ENCODE measurements at places on chromosomes 7 and 10. TPM values are rescaled to one million over a fixed set of nuclear protein-coding genes. Genes with fewer than 3 reads are reported as not detected.

DNA sequence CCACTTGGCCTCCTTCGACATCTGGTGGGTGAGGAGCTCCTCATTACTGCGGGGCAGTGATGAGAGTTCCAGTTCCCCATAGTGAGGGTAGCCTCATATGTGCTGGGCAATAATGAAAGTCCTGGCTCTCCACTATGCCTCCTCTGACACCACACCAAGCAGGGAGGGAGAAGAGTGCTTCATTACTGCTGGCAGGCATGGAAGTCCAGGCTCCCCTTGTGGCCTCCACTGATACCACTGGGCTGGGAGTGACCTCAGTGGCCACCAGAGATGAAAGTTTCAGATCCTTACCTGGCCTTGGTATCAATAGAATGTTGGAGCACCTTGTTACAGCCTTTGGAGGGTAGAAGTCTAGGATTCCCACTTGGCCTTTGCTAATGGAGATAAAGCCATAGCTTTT lies 6.5 kb downstream of the DUS4L start:
- DNase-seq: no peak
- H3K4me1 ChIP-seq: no peaks in the 10 kb centered on the region
- no peaks in the 10 kb centered on the region for H3K27me3 ChIP-seq
- no peak overlapping the region for H3K27ac ChIP-seq

DNA sequence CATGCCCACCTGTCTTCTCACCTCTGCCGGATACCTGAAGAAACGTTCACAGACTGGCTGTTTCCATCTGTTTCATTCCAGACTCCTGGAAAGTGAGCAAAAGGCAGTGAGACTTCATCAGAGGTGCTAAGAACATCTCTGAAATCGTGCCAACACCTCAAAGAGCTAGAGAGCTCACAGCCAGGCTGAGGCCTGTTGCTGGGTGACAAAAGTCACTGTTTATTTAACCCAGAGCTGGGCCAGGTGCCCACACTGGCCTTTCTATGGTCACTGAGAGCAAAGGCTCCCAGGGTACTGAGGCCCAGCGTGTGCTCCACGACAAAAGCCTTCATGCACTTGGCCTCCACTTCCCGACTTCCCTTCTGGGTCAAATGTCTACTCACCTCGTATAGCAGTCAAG lies 3.7 kb upstream of the NANOS1 start:
- peak; percentile 78 for DNase-seq
- H3K27me3 ChIP-seq: no peaks in the 10 kb centered on the region
- H3K4me3 ChIP-seq: no peak overlapping the region
- H3K4me1 ChIP-seq: peaks cover 44% of the 10 kb centered on the region
- no peaks in the 10 kb centered on the region for H3K36me3 ChIP-seq
- H3K27ac ChIP-seq: peak overlapping the region; percentile 92

DNA sequence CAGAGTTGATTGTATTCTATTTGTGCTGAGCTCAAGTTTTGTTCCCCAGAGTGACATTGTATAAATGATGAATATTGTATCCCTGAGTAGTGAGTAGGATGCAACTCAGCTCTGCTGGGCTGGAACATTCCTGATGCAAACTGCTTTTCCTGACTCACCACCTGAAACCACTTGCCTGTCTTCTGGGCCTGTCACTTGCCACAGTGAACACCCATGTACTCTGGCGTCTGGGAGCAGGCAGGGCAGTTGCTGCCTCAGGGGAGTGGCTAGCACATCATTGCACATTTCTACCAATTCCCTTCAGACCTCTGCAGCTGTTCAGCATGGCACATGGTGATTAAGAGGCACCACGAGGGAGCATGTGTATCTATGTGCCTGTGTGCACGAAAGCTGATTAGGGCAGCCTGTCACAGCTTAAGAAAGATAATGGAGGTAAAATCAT lies 157.3 kb downstream of the SND1 start:
- H3K4me1 ChIP-seq: peaks cover 8% of the 10 kb centered on the region
- H3K36me3 ChIP-seq: no peaks in the 10 kb centered on the region
- H3K27ac ChIP-seq: no peak overlapping the region
- DNase-seq: no peak
- H3K27me3 ChIP-seq: no peaks in the 10 kb centered on the region
- no peak overlapping the region for H3K4me3 ChIP-seq

DNA sequence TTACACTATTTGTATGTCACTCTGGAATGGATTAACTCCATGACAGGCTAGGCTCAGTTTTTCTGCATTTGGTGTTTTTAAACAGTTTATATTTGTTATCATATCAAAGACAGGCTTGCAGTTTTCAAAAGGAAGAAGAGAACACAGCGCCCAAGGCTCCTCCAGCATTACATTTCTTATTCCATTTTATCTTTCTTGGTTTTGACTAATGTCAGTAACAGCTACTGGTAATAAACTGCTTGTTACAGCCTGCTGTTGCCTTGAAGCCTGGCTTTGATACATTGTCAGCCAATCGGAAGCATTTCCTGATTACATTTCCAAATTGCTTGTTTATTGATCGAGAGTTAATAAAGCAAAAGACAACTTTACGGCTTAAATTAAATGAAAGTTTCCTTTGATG lies 166.0 kb upstream of the MDFIC start:
- no peaks in the 10 kb centered on the region for H3K4me1 ChIP-seq
- H3K4me3 ChIP-seq: no peak overlapping the region
- DNase-seq: no peak
- no peaks in the 10 kb centered on the region for H3K27me3 ChIP-seq
- H3K36me3 ChIP-seq: no peaks in the 10 kb centered on the region
- no peak overlapping the region for H3K27ac ChIP-seq

DNA sequence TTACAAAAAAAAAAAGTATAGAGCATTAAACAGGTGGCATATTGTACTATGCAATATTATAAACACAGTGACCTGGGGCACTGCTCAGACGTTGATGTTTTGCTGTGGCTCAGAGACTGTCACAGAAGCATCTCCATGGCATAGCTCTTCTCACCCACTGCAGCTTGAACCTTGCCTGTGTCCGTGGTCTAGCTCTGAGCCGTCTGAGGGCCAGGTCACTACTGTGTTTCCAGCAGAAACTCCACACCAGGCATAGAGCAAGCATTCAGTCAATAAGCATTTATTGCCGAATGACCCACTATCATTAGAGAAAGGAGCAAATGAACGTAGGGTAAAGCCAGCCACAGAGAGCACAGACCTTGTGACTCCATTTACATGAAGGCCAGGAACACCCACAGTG lies 443.2 kb upstream of the FOXK1 start:
- H3K36me3 ChIP-seq: peaks cover 8% of the 10 kb centered on the region
- no peak overlapping the region for H3K4me3 ChIP-seq
- no peaks in the 10 kb centered on the region for H3K4me1 ChIP-seq
- H3K27me3 ChIP-seq: no peaks in the 10 kb centered on the region

Gene OR6B1
- not detected for total RNA-seq

- H3K4me3 ChIP-seq: no peak overlapping the region
- no peak for DNase-seq
- H3K36me3 ChIP-seq: no peaks in the 10 kb centered on the region
- H3K27me3 ChIP-seq: no peaks in the 10 kb centered on the region
These were observed 9.2 kb upstream of the SFRP5 start for GRCh38 chr10:97780841-97781617.

DNA sequence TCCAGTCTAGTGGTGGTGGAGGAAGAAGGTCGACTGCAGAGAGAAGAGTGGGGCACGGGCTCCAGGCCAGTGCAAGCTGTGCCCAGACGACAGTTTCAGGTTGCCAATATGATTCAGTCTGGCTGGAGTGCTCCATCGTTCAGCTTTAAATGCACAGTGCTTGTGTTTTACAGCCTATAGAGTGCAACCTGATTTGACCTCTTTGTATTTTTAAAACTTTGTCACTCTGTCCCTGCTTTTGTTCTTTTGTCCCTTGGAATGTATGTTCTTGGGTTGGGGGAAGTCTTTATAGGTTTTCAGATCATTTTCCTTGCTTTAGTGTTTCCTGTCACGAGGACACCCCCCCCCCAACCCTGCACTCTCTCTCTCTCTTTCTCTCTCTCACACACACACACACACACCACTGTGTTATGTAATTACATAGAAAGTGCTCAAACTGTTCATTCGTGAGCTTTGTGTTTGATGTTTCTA lies 198.0 kb downstream of the CAMK1D start:
- H3K4me3 ChIP-seq: no peak overlapping the region
- no peak overlapping the region for H3K27ac ChIP-seq
- no peaks in the 10 kb centered on the region for H3K27me3 ChIP-seq

- no peaks in the 10 kb centered on the region for H3K4me1 ChIP-seq
- peak overlapping the region; percentile 22 for H3K4me3 ChIP-seq
- no peaks in the 10 kb centered on the region for H3K36me3 ChIP-seq
- peak overlapping the region; percentile 9 for H3K27ac ChIP-seq
These were observed 50.4 kb upstream of the NFE2L3 start for GRCh38 chr7:26101361-26102151.

DNA sequence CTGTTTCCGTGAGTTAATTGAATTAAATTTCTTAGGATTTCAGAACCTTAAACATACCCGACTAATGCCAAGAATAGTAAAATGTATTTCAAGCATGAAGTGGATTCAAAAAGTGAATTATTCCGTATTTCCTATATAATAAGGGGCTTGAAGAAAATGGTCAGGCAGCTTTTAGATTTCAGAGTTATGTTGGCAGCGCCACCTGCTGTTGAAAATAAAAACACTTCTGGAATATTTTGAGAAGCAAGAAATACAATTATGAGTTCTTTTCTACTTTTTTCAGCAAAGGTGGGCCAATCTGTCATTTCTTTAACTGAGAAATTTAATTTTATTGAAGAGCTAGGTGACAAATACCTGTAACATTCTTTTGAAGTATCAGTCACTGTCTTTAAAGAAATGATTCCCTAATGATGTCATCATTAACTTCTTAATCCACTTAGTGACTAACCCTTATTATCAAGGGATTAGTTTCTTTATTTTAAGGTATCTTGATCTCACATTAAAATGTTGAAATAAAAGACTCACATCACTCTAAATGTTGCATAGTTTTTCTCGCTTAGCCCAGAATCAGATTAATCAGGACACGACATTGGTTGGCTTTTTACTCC lies 36.6 kb upstream of the AGR3 start:
- no peaks in the 10 kb centered on the region for H3K36me3 ChIP-seq
- DNase-seq: no peak
- H3K4me3 ChIP-seq: no peak overlapping the region
- no peaks in the 10 kb centered on the region for H3K27me3 ChIP-seq
- no peak overlapping the region for H3K27ac ChIP-seq

GRCh38 chr10:69385454-69386350 lies 31.0 kb downstream of the TACR2 start:
- no peak for DNase-seq
- no peak overlapping the region for H3K27ac ChIP-seq
- no peak overlapping the region for H3K4me3 ChIP-seq

- no peak for DNase-seq
- H3K27me3 ChIP-seq: no peaks in the 10 kb centered on the region
- H3K4me1 ChIP-seq: no peaks in the 10 kb centered on the region
- H3K36me3 ChIP-seq: no peaks in the 10 kb centered on the region
These were observed 76.2 kb upstream of the KIF5B start for GRCh38 chr10:32132357-32132946.

- no peaks in the 10 kb centered on the region for H3K36me3 ChIP-seq
- no peak overlapping the region for H3K27ac ChIP-seq
- H3K4me3 ChIP-seq: no peak overlapping the region
- DNase-seq: no peak
- H3K27me3 ChIP-seq: no peaks in the 10 kb centered on the region
These were observed 126.2 kb downstream of the SORCS3 start for GRCh38 chr10:104767282-104767681.

- no peak for DNase-seq
- H3K36me3 ChIP-seq: peaks cover 52% of the 10 kb centered on the region
- H3K27ac ChIP-seq: no peak overlapping the region
- no peak overlapping the region for H3K4me3 ChIP-seq
- no peaks in the 10 kb centered on the region for H3K27me3 ChIP-seq
- peaks cover 35% of the 10 kb centered on the region for H3K4me1 ChIP-seq
These were observed 9.6 kb downstream of the SMC3 start for GRCh38 chr10:110577056-110577455.

Gene RASA4B
- total RNA-seq: 22.1 TPM

GRCh38 chr10:71965623-71966022 lies 1.4 kb downstream of the CHST3 start:
- H3K4me3 ChIP-seq: peak overlapping the region; percentile 94
- peaks cover 74% of the 10 kb centered on the region for H3K4me1 ChIP-seq
- peak overlapping the region; percentile 98 for H3K27ac ChIP-seq
- DNase-seq: no peak
- no peaks in the 10 kb centered on the region for H3K27me3 ChIP-seq

Gene AOC1
- total RNA-seq: 0.33 TPM

DNA sequence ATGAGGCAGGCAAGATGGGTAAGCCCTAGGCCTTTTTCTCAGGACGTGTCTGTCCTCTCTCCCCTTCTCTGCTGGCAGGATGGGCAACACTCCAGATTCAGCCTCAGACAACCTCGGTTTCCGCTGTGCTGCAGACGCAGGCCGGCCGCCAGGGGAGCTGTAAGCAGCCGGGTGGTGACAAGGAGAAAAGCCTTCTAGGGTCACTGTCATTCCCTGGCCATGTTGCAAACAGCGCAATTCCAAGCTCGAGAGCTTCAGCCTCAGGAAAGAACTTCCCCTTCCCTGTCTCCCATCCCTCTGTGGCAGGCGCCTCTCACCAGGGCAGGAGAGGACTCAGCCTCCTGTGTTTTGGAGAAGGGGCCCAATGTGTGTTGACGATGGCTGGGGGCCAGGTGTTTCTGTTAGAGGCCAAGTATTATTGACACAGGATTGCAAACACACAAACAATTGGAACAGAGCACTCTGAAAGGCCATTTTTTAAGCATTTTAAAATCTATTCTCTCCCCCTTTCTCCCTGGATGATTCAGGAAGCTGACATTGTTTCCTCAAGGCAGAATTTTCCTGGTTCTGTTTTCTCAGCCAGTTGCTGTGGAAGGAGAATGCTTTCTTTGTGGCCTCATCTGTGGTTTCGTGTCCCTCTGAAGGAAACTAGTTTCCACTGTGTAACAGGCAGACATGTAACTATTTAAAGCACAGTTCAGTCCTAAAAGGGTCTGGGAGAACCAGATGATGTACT lies 13.1 kb downstream of the PHKG1 start:
- no peaks in the 10 kb centered on the region for H3K27me3 ChIP-seq
- no peak overlapping the region for H3K4me3 ChIP-seq
- peak; percentile 93 for DNase-seq
- peak overlapping the region; percentile 58 for H3K27ac ChIP-seq

GRCh38 chr7:95865716-95866371 lies 93.5 kb downstream of the DYNC1I1 start:
- no peaks in the 10 kb centered on the region for H3K27me3 ChIP-seq
- H3K4me3 ChIP-seq: no peak overlapping the region
- no peak overlapping the region for H3K27ac ChIP-seq

Gene EXOC6
- 34.9 TPM for total RNA-seq

- H3K4me1 ChIP-seq: peaks cover 10% of the 10 kb centered on the region
- no peak overlapping the region for H3K4me3 ChIP-seq
These were observed 309.8 kb downstream of the PARD3 start for GRCh38 chr10:34505338-34505737.

GRCh38 chr7:20441991-20442441 lies 111.3 kb downstream of the ITGB8 start:
- no peaks in the 10 kb centered on the region for H3K36me3 ChIP-seq
- H3K4me3 ChIP-seq: no peak overlapping the region
- DNase-seq: no peak

Gene NKX1-2
- not detected for total RNA-seq

GRCh38 chr10:43401627-43402026 lies 7.4 kb downstream of the HNRNPF start:
- no peaks in the 10 kb centered on the region for H3K27me3 ChIP-seq
- peaks cover 95% of the 10 kb centered on the region for H3K4me1 ChIP-seq
- H3K4me3 ChIP-seq: no peak overlapping the region

GRCh38 chr7:126806614-126807013 lies 446.1 kb downstream of the GRM8 start:
- H3K4me1 ChIP-seq: no peaks in the 10 kb centered on the region
- no peaks in the 10 kb centered on the region for H3K36me3 ChIP-seq
- no peaks in the 10 kb centered on the region for H3K27me3 ChIP-seq
- H3K27ac ChIP-seq: no peak overlapping the region
- no peak overlapping the region for H3K4me3 ChIP-seq

GRCh38 chr7:2715341-2716231 lies 27.6 kb downstream of the AMZ1 start:
- H3K4me3 ChIP-seq: no peak overlapping the region
- peaks cover 26% of the 10 kb centered on the region for H3K4me1 ChIP-seq
- no peaks in the 10 kb centered on the region for H3K27me3 ChIP-seq
- H3K27ac ChIP-seq: no peak overlapping the region
- H3K36me3 ChIP-seq: peaks cover 20% of the 10 kb centered on the region
